GM12892 (cell line): ENCODE measurements at places on chromosomes 4 and X.

DNA sequence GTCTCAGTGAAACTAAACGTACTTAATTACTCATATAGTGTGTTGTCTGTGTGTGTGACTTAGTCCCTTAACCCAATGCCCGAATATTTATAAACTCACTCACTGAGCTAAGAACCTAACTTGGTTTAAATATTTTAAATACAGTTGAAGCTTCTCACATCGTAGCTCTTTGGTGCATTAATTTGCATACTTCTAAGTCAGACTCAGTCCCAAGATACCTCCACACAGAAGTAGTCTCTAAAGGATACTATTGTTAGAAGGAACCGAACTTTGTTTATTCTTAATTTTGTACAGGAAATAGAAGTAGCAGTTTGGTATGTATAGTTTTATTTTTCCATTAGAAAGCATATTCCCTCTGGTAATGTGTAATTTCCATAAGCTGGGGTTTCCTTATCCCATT lies 54.0 kb upstream of the NKAP start:
- DNase-seq: no peak

DNA sequence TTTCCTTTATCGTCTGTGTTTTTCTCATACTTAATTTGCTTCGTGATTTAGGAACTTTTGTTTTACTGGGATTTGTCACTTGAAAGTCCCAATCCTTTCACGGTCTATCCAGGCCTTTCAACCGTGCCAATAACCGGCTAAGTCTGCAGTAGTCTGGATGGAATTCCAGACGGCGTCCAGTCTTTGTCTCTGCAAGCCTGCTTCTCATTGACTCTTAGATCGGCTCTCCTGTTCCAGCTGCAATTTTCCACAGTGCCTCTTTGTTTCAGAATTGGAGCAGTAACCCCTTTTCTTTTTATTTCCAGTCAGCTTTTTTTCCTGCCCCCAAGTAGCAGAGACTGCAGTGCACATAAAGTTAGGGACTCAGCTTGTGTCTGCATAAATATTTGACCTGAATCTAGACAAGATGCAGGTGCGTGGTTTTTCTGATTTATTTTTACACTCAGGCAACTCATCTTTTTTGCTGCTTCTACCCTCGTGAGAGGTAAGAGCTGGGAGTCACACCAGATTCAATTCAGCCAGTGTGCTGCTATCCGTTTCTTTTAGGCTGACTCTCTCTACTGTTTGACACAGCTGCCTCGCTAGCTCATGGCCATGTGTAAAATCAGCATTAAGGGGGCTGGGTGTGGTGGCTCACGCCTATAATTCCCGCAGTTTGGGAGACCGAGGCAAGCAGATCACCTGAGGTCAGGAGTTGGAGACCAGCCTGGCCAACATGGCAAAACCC lies 37.4 kb upstream of the DHRSX start:
- DNase-seq: no peak

- no peak for DNase-seq
Measured at GRCh38 chr4:56240554-56241174, 146.6 kb downstream of the AASDH start.

DNA sequence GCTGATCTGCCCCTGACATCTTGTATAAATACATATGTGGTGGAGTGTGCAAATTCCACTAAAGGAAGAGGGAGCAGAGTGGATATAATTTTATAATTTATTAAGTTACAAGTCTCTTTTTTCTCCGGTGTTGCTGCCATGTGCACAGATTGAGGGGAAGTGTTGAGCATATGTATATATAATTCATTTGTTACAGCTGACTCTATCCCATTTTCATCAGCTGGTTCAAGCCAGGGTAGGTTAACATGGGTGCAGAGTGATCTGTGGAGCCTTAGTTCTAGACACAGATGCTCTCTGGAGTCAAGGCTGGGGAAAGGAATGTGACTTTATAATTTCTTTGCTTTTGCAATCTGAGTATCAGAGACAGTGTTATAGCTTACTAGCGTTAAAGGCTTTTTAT lies 103.5 kb downstream of the WWC2 start:
- no peak for DNase-seq

- DNase-seq: no peak
Measured at GRCh38 chr4:188867796-188868195, 728.6 kb downstream of the TRIML1 start.

DNA sequence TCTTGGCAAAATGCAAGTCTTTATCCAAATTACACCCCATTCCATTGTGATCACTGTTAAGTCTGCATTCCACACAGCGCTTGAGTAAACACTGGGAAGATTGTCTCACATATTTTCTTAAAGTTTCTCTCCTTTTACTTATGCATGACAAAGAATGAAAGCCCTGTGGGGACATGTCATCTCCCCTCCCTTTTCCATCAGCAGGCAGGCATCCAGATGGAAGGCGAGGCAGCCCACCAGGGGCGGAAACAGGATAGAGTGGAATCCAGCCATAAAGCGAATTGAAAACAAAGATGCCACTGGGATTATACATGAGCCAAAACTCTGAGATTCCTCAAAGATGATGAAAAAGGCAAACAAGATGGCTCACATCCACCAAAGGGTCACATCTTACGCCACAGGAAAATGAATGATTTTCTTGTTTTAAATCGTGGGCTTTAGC lies 78.2 kb downstream of the AFAP1 start:
- DNase-seq: no peak

DNA sequence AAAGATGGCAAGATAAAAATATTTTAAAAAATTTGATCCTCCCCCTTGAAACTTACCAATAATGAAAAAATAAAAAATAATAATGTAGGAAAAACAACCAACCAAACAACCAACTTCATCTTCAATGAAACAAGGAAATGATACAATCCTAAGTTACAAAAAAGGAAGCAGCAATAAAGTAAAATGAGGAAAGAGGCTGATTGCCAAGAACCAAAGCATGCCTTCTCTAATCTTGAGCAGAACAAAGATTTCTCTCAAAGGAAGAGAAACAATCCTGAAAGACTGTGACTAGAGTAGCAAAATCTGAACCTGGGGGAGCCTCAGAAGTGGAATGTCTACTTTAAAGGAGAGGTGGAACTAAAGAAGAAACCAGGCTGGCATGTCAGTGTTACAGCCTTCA lies 10.9 kb upstream of the WDFY3 start:
- DNase-seq: no peak

- no peak for DNase-seq
Measured at GRCh38 chr4:127309369-127310102, 323.2 kb upstream of the INTU start.

GRCh38 chrX:9923357-9923756 lies 43.8 kb upstream of the CLDN34 start:
- no peak for DNase-seq

DNA sequence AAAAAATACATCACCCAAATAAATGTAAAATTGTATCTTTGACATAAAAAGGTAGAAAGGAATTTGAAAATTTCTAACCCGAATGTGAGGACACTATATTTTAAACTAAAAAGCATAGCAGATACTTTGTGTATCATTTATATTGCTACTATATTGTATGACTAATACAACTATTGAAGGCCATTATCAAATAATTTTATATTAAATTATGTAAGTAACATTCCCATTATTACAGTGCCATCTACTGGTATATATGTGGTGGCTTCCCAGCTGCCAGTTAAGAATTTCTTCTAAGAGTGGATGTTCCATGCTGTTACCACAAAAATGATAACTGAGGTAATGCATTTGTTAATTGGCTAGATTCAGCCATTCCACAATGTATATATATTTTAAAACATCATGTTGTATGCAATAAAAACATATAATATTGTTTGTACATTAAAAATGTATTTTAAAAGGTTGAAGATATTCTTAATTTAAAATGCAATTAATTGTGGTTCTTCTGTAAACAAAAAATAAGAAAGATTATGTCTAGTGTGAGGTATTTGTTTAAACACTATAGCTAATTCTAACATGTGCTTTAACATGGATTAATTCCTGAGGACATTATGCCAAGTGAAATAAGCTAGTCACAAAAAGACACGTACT lies 65.3 kb downstream of the EGF start:
- no peak for DNase-seq

GRCh38 chr4:83569429-83569828 lies 33.5 kb downstream of the GPAT3 start:
- no peak for DNase-seq

- DNase-seq: no peak
Measured at GRCh38 chr4:15658136-15658770, 3.1 kb upstream of the FBXL5 start.

- no peak for DNase-seq
Measured at GRCh38 chr4:3207531-3208037, 41.4 kb upstream of the MSANTD1 start.

GRCh38 chr4:145278341-145279121 lies 98.1 kb upstream of the OTUD4 start:
- no peak for DNase-seq

- DNase-seq: no peak
Measured at GRCh38 chr4:87050596-87050995, 115.8 kb downstream of the AFF1 start.

DNA sequence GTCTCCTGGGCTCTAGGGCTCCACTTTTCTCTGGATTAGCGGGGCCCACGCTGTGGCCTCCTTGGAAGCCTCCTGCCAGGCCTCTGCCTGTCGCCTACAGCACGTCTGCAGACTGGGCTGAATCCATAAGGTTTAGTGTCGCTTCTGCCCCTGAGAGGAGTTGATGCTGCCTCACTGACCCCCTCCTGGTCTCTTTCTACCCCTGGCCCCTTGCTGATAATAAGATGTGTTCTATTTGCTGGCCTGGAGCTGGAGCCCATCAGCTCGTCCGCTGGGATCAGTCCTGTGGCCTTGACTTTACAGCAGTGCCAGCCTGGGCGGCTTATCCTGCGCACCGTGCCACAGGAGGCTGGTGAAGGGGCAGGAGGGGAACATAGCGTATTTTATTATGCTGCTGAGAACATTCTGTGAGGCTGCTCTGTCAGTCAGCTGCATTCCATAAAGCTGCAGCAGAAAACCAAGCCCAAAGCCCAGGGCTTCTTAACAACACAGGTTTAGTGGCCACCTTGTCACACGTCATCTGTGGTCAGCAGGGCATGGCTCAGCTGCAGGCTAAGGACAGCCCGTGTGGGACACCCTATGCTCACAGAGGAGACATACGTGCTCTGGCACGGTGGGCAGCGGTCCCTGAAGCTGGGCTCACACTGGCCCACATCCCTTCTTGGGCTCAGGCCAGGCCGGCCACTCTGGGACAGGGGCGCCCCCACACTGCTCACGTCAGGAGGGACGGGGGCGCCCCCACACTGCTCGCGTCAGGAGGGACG lies 29.3 kb upstream of the HGFAC start:
- no peak for DNase-seq

DNA sequence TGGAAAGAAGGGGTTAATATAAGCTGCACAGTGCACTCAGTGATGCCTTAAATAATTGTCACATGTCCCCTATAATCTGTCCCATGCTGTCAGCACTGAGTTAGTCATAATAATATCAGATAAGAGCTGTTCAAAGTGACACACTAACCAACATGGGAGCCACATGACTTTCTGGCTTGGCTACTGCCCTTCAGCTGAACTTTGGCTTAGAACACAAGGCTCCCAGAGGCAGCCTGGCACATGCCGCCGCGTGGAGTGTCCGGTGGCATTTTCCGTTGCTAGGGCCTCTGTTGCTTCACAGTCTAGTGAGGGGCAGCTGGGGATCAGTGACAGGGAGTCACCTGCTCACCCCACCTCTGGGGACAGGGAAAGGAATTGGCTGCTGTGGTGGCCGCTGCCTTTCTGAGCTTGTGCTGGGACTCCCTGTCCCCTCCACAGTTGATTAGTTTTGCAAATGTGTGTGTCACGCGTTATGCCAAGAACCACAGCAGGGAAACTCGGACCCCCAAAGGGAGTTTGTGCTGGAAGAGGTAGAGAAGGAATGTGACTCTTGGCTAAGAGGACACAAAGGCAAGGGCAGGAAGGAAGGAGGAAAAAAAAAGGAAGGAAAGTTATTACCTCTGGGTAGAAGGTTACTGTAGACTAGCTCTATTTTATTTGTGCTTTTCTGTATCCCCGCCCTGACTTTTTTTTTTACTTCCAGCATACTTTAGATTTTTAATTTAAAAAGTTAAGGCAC lies 41.1 kb upstream of the PPARGC1A start:
- no peak for DNase-seq

DNA sequence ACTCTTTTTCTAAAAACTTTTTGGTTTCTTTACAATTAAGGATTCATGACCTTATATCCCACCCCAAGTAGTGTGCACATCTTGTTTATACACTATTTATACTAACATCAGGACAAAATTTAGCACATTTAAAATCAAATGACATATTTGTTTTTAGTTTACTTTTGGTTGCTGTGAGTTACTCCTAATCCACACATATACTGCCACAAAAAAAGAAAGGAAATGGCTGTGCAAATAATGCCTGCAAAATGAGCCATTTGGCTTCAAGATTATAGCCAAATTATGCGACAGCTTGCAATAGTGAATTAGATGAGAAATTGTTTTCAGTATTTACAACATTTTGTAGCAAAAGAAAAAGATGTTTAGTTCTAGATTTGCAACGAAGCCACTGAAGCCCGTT lies 10.4 kb upstream of the ARHGEF38 start:
- no peak for DNase-seq
